ENCODE measurements at places on chromosomes 2 and 18. TPM values are rescaled to one million over a fixed set of nuclear protein-coding genes. Genes with fewer than 3 reads are reported as not detected.

DNA sequence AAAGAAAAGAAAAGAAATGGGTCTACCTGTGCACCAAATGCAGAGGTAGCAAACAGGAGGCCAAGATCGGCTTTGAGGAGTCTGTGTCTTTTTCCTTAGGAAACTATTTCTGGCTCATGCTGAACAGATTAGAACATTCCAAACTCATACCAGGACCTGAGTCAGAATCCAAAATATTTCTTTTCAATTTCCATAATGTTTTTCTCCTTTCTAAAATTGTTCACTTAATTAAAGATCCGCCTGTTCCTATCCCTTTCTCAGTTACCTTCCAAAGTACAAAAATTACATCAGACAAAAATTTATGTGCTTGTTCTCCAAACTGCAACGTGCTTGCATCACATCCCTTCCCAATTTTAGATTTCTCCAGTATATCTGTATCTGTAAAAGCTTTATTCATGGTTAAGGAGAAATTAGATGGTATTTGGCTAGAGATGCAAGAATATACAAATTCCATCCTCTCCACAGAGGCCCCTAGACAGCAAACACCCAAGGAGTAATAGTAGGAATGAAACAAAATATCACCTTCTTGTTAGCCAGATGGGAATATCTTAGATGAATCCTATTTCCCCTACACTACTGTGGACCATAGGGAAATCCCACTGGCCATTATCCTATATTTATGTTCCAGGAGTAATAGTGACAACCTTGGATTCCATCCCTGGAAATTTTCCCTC, 130.6 kb downstream of the LNPK start:
- no peak for DNase-seq

GRCh38 chr18:21743166-21743832, 2.7 kb downstream of the MIB1 start:
- no peak for DNase-seq

Gene ECEL1
- total RNA-seq: not detected

GRCh38 chr2:27724191-27724590, 47.3 kb upstream of the MRPL33 start:
- DNase-seq: no peak

- DNase-seq: no peak
These were observed 20.6 kb upstream of the EPAS1 start for GRCh38 chr2:46276642-46277041.

Data from bronchial epithelial cell (primary cell).